Activated naive CD8-positive, alpha-beta T cell treated with anti-CD3 and anti-CD28 coated beads, Interleukin-2, amount 10 ng/mL, durations not matched to agents 7 days and 5 days (primary cell): ENCODE measurements at places on chromosomes 2 and 18. TPM values are rescaled to one million over a fixed set of nuclear protein-coding genes. Genes with fewer than 3 reads are reported as not detected.

- H3K4me3 ChIP-seq, result no peak overlapping the region
- no peaks in the 10 kb centered on the region for H3K4me1 ChIP-seq
- H3K27me3 ChIP-seq, result peaks cover 1% of the 10 kb centered on the region
- H3K27ac ChIP-seq, result no peak overlapping the region
Measured at GRCh38 chr2:172664766-172665165, 70.9 kb upstream of the RAPGEF4 start.

Gene HPCAL1
- 77.1 TPM for total RNA-seq

Gene MROH2A
- not detected for total RNA-seq

- no peak for DNase-seq
- no peak within 1 kb of the TSS for H3K4me3 ChIP-seq
- peaks cover 50% of the 10 kb centered on the region for H3K27me3 ChIP-seq
- no peak within 1 kb of the TSS for H3K27ac ChIP-seq
- no peaks in the 10 kb centered on the region for H3K4me1 ChIP-seq
Measured at GRCh38 chr18:12254136-12254819, at the start of gene CIDEA. CIDEA (plus strand) TSS chr18:12254361; CDS start chr18:12254384, 23 bp downstream.

DNA sequence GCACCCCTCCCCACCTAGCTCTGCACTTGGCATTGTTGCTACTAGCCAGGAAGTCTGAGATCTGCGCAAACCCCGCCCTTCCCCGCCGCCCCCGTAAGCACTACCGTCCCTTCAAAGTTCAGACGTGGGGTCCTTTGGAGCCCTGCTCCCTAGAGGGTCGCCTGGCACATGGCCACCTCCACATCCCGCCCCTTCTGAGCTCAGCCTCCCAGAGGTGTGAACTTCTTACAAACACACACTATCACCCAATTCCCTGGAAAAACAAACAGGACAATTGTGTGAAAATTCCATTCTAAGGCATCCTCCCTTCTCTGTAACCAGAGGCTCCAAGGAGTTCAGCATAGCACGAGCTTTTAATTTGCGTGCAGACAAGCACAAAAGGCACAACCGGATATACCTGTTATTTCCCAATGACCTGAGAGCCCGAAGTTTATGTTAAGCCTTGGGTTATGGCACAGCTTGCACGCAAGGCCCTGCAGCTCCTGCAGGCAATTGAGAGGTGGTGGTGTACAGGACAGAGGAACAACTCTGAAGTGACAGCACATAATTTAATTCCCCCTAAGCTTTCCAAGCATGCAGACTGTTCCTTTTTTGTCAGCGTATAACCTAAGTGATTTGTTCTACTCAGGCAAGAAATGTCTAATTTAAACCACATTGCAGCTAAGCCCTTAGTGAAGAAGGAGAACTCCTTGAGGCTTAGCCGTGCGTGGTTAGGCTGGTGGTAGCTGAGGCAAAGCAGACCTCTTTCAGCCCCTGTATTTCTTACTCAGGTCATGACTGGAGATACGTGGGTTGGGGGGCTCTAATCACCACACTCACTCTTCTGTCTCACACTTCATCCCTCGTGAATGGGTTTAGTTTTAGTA is 20.3 kb upstream of the CYP1B1 start:
- H3K4me1 ChIP-seq, result peaks cover 24% of the 10 kb centered on the region
- no peak for DNase-seq

Gene MDH1B
- 0.34 TPM for total RNA-seq

DNA sequence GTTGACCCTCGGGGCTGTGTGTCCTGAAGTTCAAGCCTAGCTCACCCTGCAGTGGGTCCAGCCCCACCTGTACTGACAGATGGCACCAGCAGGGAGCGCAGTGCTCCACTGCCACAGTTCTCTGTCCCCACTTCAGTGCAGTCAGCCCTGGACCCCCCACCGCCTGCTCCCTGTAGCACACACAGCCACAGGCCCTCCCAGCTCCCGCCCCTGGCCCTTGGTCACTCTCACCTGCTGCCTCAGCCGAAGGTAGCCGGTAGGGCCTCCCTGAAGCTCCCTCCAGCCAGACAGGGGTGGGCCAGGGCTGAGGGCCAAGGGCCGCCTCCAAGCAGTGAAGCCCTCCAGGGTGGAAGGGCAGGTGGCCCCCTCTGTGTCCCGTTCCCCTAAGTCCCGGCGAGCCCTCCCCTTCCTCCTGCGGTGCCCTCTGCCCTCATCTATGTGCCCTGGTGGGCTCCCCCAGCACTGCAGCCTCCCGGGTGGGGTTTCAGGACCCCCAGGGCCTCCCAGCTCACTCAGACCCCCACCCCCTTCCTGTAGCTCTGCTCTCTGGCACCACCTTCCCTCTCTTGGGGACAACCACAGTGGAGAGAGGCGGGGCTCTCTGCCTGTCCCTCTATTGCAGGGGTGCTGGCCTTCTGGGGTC is 10.8 kb upstream of the ALPP start:
- no peaks in the 10 kb centered on the region for H3K36me3 ChIP-seq
- H3K27me3 ChIP-seq, result peaks cover 4% of the 10 kb centered on the region
- no peak overlapping the region for H3K27ac ChIP-seq

GRCh38 chr18:12744103-12744502 is 41.3 kb downstream of the PSMG2 start:
- no peak overlapping the region for H3K4me3 ChIP-seq
- H3K27ac ChIP-seq, result no peak overlapping the region
- no peaks in the 10 kb centered on the region for H3K36me3 ChIP-seq
- H3K27me3 ChIP-seq, result no peaks in the 10 kb centered on the region
- no peaks in the 10 kb centered on the region for H3K4me1 ChIP-seq
- no peak for DNase-seq
